Stimulated activated CD4-positive, alpha-beta T cell treated with anti-CD3 and anti-CD28 coated beads, Interleukin-1b, Interleukin-23, amount 100 ng/mL, for 48 hours (primary cell): ENCODE measurements at places on chromosomes 3 and 15.

DNA sequence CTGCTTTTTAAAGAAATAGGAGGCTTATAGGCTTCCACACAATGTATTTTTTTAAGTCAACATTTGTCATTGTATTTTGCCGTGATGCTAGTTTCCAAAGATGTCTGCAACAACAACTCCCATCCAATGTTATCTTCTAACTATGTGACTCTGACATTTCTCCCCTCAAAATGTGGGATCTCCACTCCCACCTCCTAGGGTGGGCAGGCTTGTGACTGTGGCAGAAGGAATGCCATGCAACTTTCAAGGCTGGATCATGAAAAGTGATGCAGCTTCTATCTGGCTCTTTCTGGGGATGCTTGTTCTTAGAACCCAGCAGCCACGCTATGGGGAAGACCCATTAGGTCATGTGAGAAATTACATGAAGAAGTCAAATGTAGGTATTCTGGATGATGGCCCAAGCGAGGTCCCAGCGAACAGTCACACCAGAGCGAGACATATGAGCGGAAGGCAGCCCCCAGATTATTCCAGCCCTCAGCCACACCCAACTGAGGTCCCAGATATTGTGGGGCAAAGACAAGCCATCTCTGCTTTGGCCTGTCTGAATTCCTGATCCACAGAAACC, 124.3 kb downstream of the BDH1 start:
- no peak for DNase-seq

DNA sequence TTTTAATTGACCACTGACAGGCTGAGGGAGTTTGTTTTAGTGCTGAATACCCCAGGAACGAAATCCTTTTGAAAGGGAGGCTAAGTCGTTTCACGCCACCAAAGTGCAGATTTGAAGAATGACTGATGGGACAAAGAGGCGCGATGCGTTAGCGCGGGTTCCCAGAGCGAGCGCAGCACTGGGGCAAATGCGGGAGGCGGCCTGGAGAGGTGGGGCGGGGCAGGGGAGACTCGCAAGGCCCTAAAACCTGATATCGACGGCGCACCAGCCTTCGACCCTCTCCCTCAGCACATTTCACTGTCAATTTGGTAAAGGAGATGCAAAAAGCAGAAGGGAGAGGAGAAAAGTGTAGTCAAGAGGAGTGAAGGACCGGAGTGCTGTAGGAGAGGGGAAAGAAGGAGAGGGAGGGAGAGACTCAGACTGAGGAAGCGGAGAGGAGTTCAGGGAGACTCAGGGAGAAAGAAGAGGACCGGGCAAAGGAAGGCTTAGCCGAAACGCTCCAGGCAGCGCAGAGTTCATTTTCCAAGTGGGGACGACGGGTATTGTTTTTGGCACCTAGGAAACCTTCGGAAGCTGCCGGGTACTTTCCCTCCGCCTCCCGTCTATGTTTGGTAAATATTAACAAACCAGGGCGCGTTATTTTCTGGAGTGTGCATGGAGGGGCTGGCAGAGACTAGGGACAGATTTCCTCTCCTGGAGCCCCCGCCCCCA, 3.8 kb upstream of the FOXB1 start:
- no peak for DNase-seq

GRCh38 chr3:26346497-26346896, 276.1 kb upstream of the LRRC3B start:
- no peak for DNase-seq

- DNase-seq: no peak
These were observed 48.6 kb upstream of the TEX264 start for GRCh38 chr3:51622413-51622812.

GRCh38 chr15:51600114-51600513, 22.5 kb downstream of the DMXL2 start:
- DNase-seq: peak; percentile 7

DNA sequence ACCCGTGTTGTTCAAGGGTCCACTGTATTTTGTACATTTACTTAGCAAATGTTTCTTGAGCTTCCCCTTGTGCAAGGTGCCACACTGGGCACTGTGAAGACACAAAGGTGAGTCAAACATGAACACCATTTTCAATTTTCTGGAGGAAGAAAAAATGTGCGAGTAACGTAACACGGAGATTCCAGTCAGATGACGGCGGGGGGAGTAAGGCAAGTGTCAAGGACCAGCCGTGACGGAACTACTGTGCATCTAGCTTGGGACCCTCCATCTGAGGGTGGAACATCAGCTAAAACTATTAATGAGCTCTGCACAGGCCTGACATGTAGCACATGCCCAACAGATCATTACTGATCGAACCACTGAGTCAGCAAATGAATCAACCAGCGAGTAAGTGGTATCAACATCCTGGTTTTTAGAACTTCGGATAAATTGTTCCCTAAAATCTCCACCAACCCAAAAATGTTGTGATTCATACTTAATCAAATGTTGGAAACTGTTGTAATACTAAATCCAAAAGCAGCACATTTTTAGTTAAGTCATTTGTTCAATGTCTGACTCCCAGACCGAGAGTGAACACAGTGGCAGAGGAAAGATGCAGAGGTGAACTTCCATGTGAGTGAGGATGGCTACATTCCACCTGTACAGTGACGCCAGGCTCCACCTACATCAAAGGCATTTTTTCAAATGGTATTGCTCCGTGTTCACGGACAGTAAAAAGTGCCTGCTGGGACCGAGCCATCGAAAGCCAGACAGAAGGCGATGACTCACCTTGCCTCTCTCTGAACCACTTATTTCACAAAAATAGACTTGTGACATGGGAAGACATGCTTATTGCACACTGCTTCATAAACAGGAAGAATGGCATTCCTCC, 172.2 kb downstream of the ATP10A start:
- no peak for DNase-seq
